Pulmonary artery endothelial cell (primary cell): ENCODE measurements at places on chromosomes 5 and 9. TPM values are rescaled to one million over a fixed set of nuclear protein-coding genes. Genes with fewer than 3 reads are reported as not detected.

The NR4A3 gene
- total RNA-seq: under 0.01 and 0.07 TPM in 2 replicates

The PCDHA4 gene
- total RNA-seq: 0.26 and 0.42 TPM in 2 replicates

DNA sequence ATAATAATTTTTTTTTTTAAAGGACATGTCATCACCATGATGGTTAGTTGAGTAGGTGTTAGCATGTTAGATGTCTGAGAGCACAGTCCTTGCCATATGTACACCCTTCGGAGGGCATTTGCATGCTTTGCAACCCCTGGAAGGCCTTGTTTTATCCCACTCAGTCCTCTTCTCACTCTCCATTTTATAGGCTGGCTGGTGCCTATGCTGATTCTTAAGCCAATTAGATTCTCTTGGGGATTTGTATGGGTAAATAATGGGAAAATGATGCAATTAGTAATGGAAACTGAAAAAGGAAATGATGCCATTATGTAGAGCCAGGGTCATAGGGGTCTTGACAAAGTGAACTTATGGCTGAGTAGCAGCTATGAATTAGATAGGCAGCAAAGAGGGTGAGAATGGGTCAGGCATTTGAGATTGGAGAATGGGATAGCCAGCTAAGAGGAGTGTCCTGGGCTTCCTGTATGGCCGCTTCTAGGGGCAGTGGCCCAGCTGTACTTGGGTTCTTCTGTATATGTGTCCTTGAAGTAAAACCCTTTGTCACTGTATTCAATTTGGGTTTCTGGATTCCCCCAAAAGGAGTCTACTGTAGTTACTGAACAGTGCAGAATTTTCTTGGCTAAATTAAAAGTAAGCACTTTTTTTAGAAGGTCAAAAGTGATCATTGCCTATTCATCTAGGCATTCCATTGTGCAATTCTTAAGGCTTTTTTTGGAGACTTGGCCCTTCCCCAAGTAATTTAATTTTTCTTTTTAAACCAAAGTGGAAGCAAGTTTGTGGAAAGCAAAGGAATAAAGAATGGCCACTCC is 31.6 kb downstream of the LRRTM2 start:
- no peak for DNase-seq

DNA sequence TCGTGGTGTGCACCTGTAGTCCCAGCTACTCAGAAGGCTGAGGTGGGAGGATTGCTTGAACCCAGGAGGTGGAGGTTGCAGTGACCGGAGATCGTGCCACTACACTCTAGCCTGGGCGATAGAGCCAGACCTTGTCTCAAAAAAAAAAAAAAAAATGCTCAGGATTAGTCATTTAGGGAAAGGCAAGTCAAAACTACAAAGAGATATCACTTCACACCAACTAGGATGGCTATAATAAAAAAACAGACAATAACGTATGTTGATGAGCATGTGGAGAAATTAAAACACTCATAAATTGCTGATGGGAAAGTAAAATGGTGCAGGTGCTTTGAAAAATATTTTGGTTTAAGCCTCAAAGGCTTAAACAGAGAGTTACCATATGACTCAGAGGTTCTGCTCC is 6.3 kb upstream of the ANKRD34B start:
- DNase-seq: no peak

The MED27 gene
- total RNA-seq: 17.2 and 20.1 TPM in 2 replicates

- no peak for DNase-seq
Observed at GRCh38 chr5:54823006-54823405, 162.4 kb downstream of the ESM1 start.

GRCh38 chr9:108521063-108521590 is 334.7 kb downstream of the ACTL7B start:
- no peak for DNase-seq

The PDGFRB gene
- total RNA-seq: 0.07 and 0.14 TPM in 2 replicates

The CDH9 gene
- not detected in 2 replicates for total RNA-seq

GRCh38 chr5:2669913-2670312 is 81.6 kb downstream of the IRX2 start:
- no peak for DNase-seq

GRCh38 chr5:87400305-87400899 is 12.3 kb downstream of the CCNH start:
- no peak for DNase-seq

The NEUROG1 gene
- not detected in 2 replicates for total RNA-seq

The UGT3A2 gene
- not detected in 2 replicates for total RNA-seq

The SLCO4C1 gene
- not detected in 2 replicates for total RNA-seq

DNA sequence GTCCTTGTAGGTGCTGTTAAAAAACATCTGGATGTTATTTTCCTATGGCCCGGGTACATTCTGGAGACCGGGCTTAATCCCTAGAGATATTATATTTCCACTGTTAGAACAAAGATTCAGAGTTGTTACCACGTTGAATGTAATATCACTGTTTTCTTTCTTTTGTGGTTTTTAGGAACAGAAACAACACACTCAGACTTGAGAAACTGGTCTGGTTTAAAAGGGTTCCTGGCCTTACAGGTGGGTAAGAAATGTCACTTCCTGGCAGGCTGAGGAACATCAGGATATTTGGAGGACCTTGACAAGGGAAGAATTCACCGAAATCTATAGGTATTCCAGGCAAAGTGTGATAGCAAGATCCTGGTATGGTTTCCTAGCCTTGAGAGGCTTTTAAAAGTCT is 10.3 kb upstream of the ANXA2R start:
- no peak for DNase-seq

- peak; percentile 74 for DNase-seq
Observed at GRCh38 chr9:88776717-88777497, 214.4 kb upstream of the S1PR3 start.

DNA sequence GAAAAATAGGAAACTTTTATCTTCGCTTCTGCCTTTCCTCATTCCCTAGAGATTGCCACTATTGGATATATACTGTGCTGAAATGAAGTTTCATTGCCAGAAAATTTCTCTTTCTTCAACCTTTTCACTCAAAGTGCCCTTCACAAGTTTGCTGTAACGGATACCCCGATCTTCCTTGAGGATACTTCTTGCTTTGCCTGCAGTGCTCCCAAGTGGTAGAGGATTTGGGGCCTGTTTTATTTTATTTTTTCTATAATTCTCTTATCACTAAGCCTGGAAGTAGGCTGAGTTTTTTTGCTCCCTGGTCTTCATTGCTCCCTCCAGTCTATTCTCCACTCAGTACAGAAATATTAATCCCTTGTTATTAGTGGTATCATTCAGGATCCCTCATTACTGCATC is 481.4 kb upstream of the CDH18 start:
- DNase-seq: no peak

- DNase-seq: no peak
Observed at GRCh38 chr9:85516976-85517637, 224.6 kb downstream of the AGTPBP1 start.

The GARIN3 gene
- not detected in 2 replicates for total RNA-seq

The FAM153A gene
- not detected in 2 replicates for total RNA-seq

The STKLD1 gene
- total RNA-seq: 0.46 and 0.81 TPM in 2 replicates

- no peak for DNase-seq
Observed at GRCh38 chr9:93028448-93029006, 30.0 kb upstream of the SUSD3 start.

- DNase-seq: no peak
Observed at GRCh38 chr5:139751236-139751635, 44.4 kb upstream of the PSD2 start.

DNA sequence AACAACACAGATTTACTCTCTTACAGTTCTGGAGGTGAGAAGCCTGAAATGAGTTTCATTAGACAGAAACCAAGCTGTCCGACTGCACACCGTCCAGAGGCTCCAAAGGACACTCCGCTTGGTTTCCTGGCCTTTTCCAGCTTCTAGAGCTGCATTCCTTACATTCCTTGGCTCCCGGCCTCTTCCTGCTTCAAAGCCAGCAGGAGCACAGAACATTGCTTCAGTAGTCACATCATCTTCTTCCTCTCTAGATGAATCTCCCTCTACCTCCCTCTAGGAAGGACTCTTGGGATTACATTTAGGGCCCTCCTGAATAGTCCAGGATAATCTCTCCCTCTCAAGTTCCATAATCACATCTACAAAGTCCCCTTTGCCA is 213.3 kb downstream of the CDK5RAP2 start:
- DNase-seq: peak; percentile 89

The CAVIN4 gene
- total RNA-seq: 1.1 and 1.4 TPM in 2 replicates

The DAB2 gene
- 72.7 and 100 TPM in 2 replicates for total RNA-seq

GRCh38 chr9:137812356-137813023 is 65.1 kb upstream of the CACNA1B start:
- no peak for DNase-seq

DNA sequence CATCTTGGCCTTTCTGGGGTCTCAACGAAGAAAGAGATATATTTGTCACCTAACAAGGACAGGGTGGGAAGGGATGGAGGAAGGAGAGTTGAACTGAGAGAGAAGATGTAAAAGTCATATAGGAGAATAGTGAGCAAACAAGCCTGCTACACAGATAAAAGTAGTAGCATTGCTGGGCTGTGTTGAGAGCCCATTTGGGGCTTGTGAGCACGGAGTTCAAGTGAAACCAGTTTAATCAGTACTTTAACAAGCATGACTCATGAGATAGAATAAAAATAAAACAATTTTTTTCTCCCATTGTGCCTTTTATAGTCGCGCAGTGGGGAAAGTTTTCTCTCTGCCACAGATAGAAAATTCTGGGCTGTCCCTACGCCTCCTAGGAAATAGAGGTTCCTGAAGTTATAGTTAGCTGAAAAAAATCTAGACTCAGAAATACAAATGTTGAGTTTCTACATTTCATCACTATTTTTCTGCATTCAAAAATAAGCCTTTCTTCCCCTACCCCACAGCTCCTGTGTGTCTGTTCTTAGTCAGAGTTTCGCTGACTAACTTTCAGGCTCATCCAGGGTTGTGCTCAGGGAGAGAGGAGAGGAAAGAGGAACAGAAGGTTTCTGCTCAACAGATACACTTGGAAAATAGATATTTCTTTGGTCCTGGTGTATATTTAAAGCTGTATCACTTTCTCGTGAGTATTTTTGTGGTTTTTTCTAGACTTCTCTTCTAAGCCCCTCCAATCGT is 395.8 kb upstream of the ADAMTSL1 start:
- no peak for DNase-seq

DNA sequence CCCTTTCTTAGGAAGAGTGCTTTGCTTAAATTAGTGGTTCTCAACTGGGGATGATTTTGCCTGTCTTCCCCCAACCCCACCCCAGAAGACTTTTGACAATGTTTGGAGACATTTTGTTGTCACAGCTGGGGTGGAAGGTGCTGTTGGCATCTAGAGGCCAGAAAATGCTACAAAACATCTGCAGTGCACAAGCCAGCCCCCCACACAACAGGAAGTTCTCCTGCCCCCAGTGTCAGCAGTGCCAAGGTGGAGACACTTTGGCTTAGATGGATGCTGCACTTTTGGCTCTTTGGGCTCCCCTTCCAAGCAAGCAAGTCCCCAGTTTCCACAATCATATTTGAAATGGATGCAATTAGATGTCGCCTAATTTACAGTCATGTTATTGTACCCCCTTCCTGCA is 2.7 kb downstream of the HEMGN start:
- no peak for DNase-seq

DNA sequence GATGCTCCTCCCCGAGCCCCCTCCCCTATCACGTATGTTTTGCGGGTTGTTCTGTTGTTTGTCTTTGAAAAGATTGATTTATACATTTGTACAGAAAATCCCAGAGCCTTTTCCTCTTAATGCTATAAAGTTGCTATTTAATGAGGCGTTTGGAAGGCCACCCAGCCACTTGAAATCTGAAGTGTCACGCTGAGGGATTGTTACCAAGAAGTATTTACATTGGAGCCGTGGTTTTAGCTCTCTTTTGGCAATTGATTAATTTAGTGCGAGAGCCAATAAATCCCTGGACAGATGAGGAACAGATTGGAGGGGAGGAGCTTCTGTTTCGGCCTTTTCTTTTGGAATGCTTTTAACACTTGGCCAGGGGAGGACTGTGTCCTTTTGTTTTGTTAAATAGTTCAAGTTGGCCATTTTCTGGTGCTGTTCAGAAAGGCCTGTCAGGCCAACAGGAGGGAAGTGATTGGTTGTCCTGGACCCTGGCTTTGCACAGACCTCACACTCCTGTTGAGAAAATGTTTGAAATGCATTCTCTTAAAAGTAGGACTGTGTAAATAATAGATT is 250.2 kb downstream of the PDZD2 start:
- DNase-seq: no peak

The RNF180 gene
- 5.0 and 6.8 TPM in 2 replicates for total RNA-seq
